ENCODE measurements at places on chromosomes 4 and X.
A peak's percentile ranks its signal among the peaks of the same experiment; 100 is the strongest.

DNA sequence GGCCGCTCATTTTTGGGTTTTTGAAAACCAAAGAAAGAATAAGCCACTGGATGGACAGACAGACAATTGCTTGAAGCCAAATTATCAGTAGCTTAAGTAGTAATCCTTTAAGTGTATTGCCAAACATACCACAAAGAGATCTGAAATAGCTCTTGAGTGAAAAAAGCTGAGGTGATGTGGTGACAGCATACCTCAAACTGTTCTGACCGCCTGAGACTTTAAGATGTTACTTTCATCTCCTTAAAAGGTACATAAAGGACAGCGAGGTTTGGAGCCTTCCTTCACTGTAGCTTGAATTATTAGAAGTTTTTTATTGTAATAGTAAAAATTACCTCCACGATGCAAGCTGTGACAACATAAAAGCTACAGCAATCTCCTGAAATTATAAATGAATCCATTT lies 271.5 kb upstream of the FAM241A start:
- DNase-seq: no peak

- DNase-seq: no peak
Measured at GRCh38 chr4:80112236-80112635, 39.2 kb upstream of the ANTXR2 start.

- DNase-seq: no peak
Measured at GRCh38 chr4:3288571-3289094, 4.2 kb upstream of the RGS12 start.

DNA sequence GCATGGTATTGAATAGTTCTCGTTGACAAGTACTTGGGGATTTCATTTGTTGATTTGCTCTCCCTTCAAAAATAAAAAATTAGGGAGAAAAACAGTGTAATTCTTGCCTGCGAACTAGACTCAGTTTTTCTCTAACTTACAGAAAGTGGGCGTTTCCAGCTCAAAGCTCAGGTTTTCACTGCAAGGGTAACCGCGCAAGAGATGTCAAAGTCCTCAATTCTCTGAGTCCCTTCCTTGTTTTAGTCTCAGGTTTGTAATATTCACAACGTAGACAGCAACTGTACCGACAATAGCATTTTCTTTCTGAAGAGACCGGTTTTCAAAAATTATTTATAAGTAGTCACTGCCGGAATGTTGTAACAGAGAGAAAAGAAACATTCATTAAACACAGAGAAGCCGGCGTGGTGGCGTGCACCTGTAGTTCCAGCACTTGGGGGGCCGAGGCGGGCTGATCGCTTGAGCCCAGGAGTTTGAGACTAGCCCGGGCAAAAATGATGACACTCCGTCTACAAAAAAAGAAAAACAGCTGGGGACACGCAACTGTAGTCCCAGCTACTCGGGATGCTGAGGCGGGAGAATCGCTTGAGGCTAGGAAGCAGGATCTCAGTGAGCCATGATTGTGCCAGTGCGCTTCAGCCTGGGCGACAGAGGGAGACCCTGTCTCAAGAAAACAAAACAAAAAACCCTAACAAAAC lies 774 bp downstream of the ZCCHC4 start:
- no peak for DNase-seq

DNA sequence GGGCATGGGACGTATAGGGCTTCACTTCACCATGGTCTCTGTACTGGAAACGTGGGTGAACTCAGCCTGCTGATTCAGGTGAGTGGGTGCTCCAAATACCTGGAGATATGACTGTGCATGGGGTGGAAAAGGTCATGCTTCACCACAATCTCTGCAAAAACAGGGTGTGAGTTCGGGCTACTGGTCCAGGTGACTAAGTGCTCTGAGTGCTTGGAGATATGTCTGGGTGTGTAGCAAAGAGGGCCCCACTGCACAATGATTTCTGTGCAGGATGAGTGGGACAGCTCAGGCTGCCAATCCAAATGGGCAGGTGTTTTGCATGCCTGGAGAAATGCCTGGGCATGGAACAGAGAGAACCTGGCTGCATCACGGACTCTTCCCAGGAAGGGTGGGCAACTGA lies 11.2 kb upstream of the CPXCR1 start:
- no peak for DNase-seq

GRCh38 chrX:31233941-31234496 lies 162.2 kb upstream of the FTHL17 start:
- DNase-seq: no peak

DNA sequence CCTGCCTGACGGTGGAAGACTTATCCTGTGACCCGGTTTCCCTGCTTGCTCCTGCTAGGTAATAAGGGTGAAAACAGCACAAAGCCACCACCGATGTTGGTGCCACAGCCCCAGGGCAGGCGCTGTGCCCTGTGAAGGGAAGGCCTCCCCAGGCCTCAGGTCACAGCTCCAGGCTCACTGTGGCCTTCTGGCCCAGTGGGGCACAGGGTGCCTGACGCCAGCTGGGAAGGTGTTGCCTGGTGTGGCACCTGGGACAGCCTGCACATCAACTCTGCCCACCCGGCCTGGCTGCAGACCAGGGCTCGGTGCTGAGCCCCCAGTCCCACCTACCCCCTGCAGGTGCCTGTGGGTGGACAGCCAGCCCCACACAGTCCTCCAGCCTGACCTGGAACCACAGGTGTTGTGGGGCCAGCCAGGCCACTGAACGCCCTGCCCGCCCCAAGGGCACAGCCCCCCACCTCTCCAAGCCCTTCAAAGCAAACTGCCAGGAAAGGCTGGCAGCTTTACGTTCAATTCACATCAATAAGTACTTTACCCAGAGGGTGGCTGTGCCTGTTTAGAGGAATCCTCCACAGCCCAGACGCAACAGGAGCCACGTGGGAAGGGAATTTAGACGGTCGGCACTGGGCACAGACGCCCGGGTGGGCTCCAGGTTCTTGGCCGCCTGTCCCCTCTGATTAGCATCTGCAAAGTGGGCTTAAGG lies 54.3 kb downstream of the ZFYVE28 start:
- DNase-seq: no peak

DNA sequence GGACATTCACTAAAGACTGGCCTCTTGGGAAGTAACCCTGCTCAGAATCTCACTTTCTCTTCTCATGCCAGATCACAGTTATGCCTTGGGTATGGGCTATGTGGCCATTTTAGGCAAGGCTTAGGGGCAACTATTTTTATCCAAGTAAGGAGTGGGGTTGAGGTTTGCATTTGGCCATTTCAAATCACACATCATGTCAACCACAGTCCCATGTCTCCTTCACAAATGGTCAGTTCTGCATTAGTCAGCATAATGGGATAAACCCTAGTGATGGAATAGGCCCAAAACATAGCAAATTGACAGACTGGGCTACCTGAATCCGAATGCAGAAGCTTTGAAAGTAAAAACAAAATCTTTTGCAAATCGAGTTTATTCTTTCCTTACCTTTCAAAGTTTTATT lies 827 bp upstream of the RTL3 start:
- DNase-seq: no peak

GRCh38 chrX:1102786-1103185 lies 109.7 kb downstream of the CRLF2 start:
- no peak for DNase-seq

DNA sequence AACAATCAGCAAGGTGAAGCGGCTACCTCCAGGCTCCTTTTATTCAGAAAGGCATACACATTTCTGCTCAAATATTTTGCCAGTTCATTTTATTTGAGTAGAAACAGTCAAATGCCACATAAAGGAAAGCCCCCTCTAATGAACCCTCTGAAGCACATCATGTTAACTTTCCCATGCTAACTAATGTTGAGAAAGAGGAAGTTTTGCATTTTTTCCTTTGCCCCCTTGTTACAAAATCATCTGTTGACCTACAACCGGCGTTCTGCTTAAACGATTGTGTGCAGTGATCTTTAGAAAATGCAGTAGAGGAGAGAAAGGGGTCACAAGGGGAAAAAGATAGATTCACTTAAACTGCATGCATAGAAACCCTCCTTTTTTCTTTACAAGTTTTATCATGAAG lies 25.2 kb upstream of the ATXN3L start:
- no peak for DNase-seq

- DNase-seq: no peak
Measured at GRCh38 chrX:109822861-109823260, 89.8 kb upstream of the ACSL4 start.

GRCh38 chr4:40856840-40857362 lies 107.1 kb downstream of the NSUN7 start:
- DNase-seq: peak; percentile 17

GRCh38 chrX:40573763-40574162 lies 7.0 kb upstream of the ATP6AP2 start:
- no peak for DNase-seq

All from activated CD8-positive, alpha-beta memory T cell treated with anti-CD3 and anti-CD28 coated beads for 1 hour (primary cell).